HCT116 (cell line): ENCODE measurements at places on chromosomes 3 and 15. TPM values are rescaled to one million over a fixed set of nuclear protein-coding genes. Genes with fewer than 3 reads are reported as not detected.
A peak's percentile ranks its signal among the peaks of the same experiment; 100 is the strongest.

DNA sequence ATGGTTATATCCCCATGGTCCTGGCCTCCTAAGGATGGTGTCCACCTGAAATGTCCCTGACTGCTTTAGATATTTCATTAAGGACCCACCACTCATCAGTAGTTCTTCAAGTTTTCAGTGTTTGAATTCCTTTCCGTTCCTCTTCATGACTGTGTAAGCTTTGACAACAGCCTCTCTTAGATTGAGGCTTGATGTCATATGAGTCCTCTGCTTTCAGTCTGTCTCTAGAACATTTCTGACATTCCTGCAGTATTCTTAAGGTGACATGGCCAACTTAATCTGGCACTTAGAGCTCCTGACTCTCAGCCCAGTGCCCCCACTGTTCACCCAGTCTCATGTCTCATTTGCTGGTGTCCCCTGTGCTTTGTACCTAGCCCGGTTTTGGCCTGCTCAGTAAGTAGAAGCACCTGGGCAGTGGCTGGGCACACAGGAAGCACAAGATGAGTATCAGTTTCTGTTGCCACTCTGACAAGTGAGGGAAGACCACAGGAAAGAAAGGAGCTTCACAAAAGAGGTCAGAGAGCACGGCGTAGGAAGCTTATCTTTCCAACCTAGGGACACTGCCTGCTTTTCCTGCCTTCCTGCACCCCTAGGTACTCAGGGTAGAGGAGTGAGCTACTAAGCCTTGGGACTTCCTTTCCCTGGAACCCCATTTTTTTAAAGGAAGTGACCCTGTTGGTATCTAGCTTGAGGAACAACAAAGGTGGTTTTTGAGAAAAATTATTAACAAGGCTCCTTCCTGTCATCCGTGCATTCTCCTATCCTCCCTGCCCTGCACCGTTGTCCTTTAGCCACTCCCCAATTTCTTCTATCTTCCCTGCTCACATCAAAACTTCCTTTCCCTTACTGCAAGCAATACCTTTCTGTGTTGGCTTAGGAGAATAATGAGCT lies 103.1 kb downstream of the KLHL25 start:
- H3K36me3 ChIP-seq: peaks cover 15% of the 10 kb centered on the region; the same call in 1 of the 2 replicates
- DNase-seq: no peak
- no peaks in the 10 kb centered on the region for H3K4me1 ChIP-seq
- H3K27ac ChIP-seq: no peak overlapping the region
- H3K4me3 ChIP-seq: no peak overlapping the region
- no peaks in the 10 kb centered on the region for H3K27me3 ChIP-seq

The DPP8 gene
- 27.1 TPM for total RNA-seq

The CCR9 gene
- not detected for total RNA-seq

DNA sequence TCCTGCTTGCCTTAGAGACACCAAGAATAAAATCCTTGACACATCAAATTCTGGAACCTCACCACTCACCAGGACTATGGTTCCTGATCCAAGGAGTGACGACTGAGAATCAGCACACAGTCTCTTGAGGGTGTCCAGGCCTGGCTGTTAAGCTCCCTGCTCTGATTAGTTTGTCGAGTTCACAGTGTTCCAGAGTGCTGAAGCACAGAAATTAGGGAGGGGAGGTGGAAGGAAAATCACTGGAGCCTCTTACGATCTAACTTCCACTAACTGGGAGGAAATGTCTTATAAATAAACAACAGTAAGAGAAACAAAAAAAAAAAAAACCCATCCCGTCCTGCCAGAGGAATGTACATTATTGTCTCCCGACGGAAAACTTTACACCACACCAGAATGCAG lies 330.2 kb downstream of the TIGIT start:
- H3K27me3 ChIP-seq: no peaks in the 10 kb centered on the region
- no peaks in the 10 kb centered on the region for H3K36me3 ChIP-seq
- peak overlapping the region; percentile 61 for H3K4me3 ChIP-seq

DNA sequence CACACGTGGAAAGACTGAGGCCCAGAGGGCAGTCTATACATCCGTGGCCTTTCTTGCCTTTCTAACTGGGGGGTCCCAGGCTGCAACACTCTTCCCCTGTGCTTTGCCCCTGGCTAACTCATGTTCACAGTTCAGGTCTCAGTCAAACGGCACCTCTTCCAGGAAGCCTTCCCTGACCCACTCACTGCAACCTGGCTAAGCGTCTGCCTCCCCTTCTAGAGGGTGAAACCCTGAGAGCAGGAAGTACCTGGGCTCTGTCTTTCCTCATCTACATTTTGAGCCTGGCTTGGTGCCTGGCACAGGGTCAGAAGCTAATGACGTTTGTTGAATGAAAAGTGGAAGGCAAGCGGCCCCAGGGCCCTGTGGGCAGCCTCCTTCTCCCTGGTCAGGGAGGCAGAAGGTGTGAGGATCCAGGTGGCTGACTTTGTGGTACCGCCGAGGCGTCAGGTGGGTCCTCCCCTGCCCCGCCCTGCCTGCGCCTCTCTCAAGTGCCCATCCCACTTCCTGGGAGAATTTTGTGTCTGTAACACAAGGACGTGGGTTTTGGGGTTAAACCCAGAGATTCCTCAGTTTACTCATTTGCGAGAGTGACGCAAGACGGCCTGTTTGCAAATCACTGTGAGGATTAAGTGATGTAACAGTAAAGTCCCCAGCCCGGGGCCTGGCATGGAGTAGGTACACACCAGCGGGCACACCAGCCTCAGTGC lies 32.1 kb downstream of the DNASE1L3 start:
- H3K27ac ChIP-seq: no peak overlapping the region
- no peak for DNase-seq
- H3K27me3 ChIP-seq: no peaks in the 10 kb centered on the region
- H3K36me3 ChIP-seq: no peaks in the 10 kb centered on the region
- H3K4me1 ChIP-seq: peaks cover 51% of the 10 kb centered on the region
- no peak overlapping the region; the same call in 1 of the 2 replicates for H3K4me3 ChIP-seq

The SCN5A gene
- total RNA-seq: 11.5 TPM

The CFAP100 gene
- total RNA-seq: not detected

DNA sequence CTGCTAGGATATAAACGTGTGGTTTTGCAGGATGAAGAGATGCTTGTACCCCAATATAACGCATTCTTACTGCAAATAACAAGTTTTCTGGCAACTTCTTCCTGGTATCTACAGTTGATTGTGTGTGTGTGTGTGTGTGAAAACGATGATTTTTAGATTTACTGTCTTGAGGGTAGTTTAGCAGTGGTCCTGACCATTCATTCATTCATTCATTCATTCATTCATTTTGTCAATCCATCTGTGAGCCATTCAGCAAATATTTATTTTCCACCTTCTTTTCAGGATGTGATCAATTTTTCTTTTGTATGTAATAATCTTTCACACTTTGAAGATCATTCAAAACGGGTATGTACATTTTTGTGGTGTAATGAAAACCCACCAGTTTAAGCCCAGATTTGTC lies 250.7 kb downstream of the PTPRG start:
- DNase-seq: no peak
- H3K27me3 ChIP-seq: no peaks in the 10 kb centered on the region
- H3K36me3 ChIP-seq: no peaks in the 10 kb centered on the region
- no peak overlapping the region for H3K27ac ChIP-seq

DNA sequence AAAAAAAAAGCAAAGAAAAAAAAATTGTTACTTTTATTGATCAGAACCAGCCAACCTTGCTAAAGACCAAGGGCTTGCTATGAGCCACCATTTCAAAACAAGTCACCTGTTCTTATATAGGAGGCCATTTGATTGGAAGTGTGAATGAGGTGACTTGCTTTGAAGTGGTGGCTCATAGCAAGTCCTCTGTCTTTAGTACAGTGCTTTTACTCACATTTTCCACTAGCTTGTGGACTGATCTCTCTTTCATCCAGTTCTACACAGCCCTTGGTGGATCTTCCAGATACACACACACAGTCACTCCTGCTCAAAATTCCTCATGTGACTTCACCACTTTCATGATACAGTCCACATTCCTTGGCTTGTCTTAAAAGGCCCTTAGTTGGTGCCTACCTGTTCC lies 13.5 kb downstream of the CLSTN2 start:
- H3K27me3 ChIP-seq: peaks cover 66% of the 10 kb centered on the region
- no peak for DNase-seq
- H3K4me1 ChIP-seq: no peaks in the 10 kb centered on the region
- H3K36me3 ChIP-seq: no peaks in the 10 kb centered on the region

GRCh38 chr3:143309705-143310104 lies 190.1 kb downstream of the CHST2 start:
- no peaks in the 10 kb centered on the region for H3K36me3 ChIP-seq
- no peak overlapping the region for H3K27ac ChIP-seq
- no peak for DNase-seq
- H3K4me1 ChIP-seq: peaks cover 9% of the 10 kb centered on the region; the same call in 1 of the 2 replicates

The RARB gene
- total RNA-seq: not detected

The NUP210 gene
- total RNA-seq: 74.9 TPM

The FOXL2 gene
- total RNA-seq: not detected
